ENCODE measurements at places on chromosomes 12 and 14.
A peak's percentile ranks its signal among the peaks of the same experiment; 100 is the strongest.

DNA sequence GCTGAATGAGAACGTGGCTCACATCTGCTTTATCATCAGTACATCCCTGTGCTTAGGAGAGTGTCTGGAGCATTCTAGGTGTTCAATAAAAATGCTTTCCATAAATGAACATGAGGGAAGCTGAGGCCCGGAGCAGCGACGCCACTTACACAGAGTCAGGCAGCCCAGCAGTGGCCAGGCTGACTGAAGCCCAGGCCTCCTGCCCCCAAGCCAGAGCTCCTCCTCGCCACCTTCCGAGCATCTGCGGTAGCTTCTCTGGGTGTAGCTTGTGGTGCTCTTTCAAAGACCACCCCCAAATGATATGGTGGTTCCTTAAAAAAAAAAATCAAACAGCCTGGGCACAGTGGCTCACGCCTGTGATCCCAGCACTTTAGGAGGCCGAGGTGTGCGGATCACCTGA is 88.8 kb downstream of the FBXL14 start:
- H3K36me3 ChIP-seq = no peaks in the 10 kb centered on the region
- no peak overlapping the region for H3K4me3 ChIP-seq
- H3K4me1 ChIP-seq = no peaks in the 10 kb centered on the region

DNA sequence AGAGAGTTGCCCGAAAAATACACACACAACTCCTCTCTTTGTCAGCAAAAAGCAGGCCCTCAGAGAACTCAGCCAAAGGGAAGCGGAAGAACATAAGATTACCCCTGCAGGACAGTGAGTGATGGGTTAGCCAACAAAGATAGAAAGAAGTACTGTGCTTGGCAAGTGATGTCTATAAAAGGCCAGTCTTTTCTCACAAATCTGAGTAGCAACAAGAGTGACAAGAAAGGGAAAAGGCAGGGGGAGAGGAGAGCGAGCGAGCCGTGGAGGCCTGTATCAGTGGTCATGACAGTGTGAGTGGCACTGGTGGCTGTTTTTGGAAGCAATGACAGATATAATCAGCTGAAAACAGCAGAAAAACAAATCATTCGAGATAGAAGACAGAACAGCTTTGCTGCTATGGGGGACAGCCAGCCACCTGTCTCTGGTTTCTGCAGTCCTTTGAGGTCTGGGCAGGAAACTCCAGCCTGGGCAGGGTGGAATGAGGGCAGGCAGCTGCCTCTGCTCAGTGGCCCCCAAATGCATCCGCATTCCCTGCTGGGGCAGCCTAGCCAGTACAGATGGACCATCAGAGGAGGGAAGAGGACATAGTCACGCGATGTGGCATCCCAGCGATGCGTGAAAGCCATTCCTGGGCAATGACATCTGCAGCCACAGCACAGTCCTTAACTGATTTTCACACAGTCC is 74.7 kb downstream of the TRIM9 start:
- DNase-seq = no peak
- H3K4me3 ChIP-seq = no peak overlapping the region
- H3K36me3 ChIP-seq = no peaks in the 10 kb centered on the region
- H3K27ac ChIP-seq = no peak overlapping the region

DNA sequence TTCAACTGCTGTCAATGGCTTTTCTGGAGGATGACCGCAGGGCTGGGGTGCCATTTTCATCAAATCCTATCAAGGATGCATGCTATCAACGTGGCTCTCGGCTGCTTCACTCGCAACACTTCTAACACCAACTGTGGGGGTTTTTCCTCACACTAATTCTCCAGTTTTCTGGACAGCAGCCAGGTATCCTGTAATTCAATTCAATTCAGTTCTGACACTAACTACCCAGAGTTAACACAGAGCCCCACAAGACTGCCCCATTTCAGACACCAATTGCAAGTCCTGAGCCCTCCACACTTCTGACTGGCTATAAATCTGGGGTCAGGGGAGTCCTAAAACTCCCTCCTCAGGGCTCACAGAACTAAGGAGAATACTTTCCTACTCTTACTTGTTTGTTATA is 55.3 kb upstream of the TMCC3 start:
- no peaks in the 10 kb centered on the region for H3K27me3 ChIP-seq
- H3K4me1 ChIP-seq = peaks cover 24% of the 10 kb centered on the region
- no peak overlapping the region for H3K4me3 ChIP-seq
- H3K27ac ChIP-seq = peak overlapping the region; percentile 74

- H3K4me1 ChIP-seq = peaks cover 16% of the 10 kb centered on the region
- DNase-seq = no peak
- H3K27ac ChIP-seq = no peak overlapping the region
Measured at GRCh38 chr12:51449580-51450246, 25.1 kb downstream of the SLC4A8 start.

GRCh38 chr12:46749322-46749721 is 76.5 kb downstream of the SLC38A4 start:
- no peaks in the 10 kb centered on the region for H3K36me3 ChIP-seq
- H3K4me1 ChIP-seq = peaks cover 2% of the 10 kb centered on the region
- H3K27ac ChIP-seq = no peak overlapping the region
- no peak overlapping the region for H3K4me3 ChIP-seq
- no peak for DNase-seq

GRCh38 chr14:104724407-104724980 is 465 bp downstream of the ADSS1 start:
- DNase-seq = no peak
- H3K27me3 ChIP-seq = peaks cover 14% of the 10 kb centered on the region
- peaks cover 5% of the 10 kb centered on the region for H3K4me1 ChIP-seq
- H3K36me3 ChIP-seq = no peaks in the 10 kb centered on the region

GRCh38 chr12:22538311-22538710 is 6.0 kb downstream of the C2CD5 start:
- H3K4me3 ChIP-seq = no peak overlapping the region
- peaks cover 24% of the 10 kb centered on the region for H3K4me1 ChIP-seq
- H3K36me3 ChIP-seq = peaks cover 27% of the 10 kb centered on the region
- H3K27me3 ChIP-seq = no peaks in the 10 kb centered on the region

DNA sequence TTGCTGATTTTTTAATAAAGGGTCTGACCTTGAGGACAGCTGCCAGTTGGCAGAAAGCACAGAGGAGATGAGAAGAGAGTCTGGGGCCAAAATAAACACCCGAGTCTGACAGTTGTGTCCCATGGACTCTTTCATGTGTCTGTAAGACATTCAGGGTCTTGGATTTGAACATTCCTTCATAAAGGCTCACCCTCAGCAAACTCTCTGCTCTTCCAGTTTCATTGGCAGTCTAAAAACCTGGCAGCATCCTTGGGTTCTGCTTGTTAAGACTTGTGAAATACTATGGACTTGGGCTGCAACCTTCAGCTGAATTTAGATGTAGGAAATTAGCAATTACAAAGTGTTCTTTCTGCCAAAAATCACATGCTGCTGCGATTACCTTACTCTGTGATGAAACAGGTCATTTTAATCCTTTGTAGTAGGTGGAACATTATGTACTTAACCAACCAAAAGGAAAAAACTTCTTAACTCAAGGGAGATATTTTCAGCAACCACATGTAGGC is 32.0 kb upstream of the LMNTD1 start:
- no peak overlapping the region for H3K4me3 ChIP-seq
- no peaks in the 10 kb centered on the region for H3K36me3 ChIP-seq
- no peak overlapping the region for H3K27ac ChIP-seq
- DNase-seq = no peak
- no peaks in the 10 kb centered on the region for H3K27me3 ChIP-seq

- H3K27me3 ChIP-seq = no peaks in the 10 kb centered on the region
- H3K27ac ChIP-seq = no peak overlapping the region
- H3K4me1 ChIP-seq = no peaks in the 10 kb centered on the region
- H3K4me3 ChIP-seq = no peak overlapping the region
- peaks cover 1% of the 10 kb centered on the region for H3K36me3 ChIP-seq
Measured at GRCh38 chr12:34402899-34403705, 380.8 kb downstream of the ALG10 start.

- H3K36me3 ChIP-seq = peaks cover 1% of the 10 kb centered on the region
- H3K27ac ChIP-seq = no peak overlapping the region
- no peaks in the 10 kb centered on the region for H3K4me1 ChIP-seq
- H3K4me3 ChIP-seq = no peak overlapping the region
- no peaks in the 10 kb centered on the region for H3K27me3 ChIP-seq
Measured at GRCh38 chr12:7916936-7917335, 19.1 kb downstream of the SLC2A3 start.

GRCh38 chr12:121038861-121039668 is at the start of gene OASL:
Gene OASL (minus strand): TSS chr12:121039246. CDS start chr12:121038971, 275 bp downstream.
- no peaks in the 10 kb centered on the region for H3K36me3 ChIP-seq

DNA sequence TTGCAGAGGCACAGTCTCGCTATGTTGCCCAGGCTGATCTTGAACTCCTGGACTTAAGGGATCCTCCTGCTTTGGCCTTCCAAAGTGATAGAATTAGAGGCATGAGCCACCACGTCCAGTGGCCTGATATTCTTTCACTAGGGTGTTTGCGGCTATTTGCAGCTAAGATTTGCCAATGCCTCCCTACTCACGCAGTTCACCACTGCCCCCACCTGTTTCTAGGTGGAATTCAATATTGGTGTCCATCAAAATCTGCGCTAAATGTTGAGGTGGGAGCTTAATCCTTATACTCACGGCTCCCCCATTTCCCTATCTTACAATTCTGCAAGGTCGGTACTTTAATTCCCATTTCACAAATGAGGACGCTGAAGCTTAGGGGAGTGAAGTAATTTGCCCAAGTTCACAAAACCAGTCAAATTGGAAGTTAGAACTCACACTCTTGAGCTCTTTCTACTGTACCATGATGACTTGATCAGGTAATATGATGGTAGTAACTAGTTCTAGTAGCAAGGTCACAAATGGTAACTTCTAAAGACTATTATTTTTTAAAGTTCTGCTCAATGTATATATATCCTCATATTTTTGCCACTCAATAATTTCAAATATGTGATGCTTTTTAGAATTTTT is 22.1 kb upstream of the LRRC9 start:
- no peak overlapping the region for H3K4me3 ChIP-seq
- DNase-seq = peak; percentile 18
- H3K4me1 ChIP-seq = no peaks in the 10 kb centered on the region

DNA sequence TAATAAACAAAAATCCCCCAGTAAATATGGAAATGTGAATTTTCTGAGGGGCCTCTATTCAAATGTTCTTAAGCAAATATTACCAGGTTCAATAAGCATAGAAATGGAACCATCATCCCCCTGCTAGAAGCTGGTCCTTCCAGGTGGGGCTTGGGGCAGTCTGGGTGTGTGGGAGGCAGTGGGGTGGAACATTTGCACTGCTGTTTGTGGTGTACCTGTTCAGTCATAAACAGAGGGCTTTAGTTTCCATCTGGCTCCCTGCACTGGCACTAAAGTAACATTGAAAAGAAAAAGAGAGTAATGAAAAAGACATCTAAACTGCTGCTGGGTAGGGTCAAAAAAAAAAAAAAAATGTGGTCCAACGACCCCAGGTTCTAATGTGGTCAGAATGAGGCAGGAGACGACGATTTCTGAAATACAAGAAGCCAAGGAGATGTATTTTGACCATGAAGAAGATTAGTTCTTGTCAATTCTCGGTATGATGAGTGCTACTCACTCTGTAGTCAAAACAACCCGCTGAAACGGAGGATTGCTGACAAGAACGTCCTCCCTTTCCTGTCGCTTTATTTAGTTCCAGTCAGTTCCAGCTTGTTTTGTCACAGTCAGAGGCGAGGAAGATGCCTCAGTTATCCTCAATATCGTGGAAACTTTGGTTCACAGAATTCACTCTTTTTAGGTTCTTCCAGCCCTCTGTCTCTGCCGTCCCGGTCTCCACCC is 44.2 kb upstream of the MANSC4 start:
- H3K4me1 ChIP-seq = no peaks in the 10 kb centered on the region
- H3K4me3 ChIP-seq = no peak overlapping the region
- no peak for DNase-seq
- H3K27me3 ChIP-seq = peaks cover 8% of the 10 kb centered on the region
- no peak overlapping the region for H3K27ac ChIP-seq
- H3K36me3 ChIP-seq = peaks cover 1% of the 10 kb centered on the region

DNA sequence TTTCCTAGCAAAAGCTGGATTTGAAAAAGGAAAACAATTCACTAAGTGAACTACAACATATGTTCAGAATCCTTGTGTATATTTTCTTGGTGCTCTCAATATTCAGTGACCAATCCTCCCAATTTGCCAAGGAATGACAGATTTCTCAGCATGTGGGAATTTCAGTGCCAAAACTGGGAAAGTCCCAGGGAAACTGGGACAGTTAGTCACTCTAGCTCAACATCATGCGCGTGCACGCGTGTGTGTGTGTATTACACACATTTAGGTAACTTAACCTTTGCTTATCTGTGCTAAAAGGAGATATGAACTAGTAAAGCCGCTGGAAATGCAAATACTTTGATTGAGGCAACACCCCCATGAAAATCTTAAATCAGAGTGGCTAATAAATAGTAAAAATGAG is 26.1 kb upstream of the SLC6A13 start:
- peaks cover 53% of the 10 kb centered on the region for H3K36me3 ChIP-seq
- H3K27ac ChIP-seq = no peak overlapping the region
- no peaks in the 10 kb centered on the region for H3K27me3 ChIP-seq
- no peak for DNase-seq

DNA sequence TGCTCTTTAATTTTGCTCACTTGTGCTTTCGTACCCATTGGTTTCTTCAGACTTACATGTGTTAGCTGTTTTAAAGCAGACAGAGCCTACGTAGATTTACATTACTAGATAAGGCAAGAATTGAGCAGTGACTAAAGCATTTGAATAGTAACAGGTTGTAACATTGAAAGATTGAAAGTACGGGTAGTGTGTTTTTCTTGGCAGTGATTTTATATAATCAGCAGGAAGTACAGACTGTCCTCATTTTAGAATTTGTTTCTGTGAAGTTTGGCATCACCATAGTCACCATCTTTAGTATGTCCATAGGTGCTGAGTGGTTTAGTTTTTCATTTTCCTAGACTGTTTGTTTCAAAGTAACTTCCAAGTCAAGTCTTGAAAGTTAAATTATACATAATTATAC is 14.0 kb downstream of the RTRAF start:
- H3K27me3 ChIP-seq = no peaks in the 10 kb centered on the region
- H3K27ac ChIP-seq = no peak overlapping the region
- no peak overlapping the region for H3K4me3 ChIP-seq
- H3K36me3 ChIP-seq = peaks cover 24% of the 10 kb centered on the region
- peaks cover 31% of the 10 kb centered on the region for H3K4me1 ChIP-seq
- DNase-seq = no peak

DNA sequence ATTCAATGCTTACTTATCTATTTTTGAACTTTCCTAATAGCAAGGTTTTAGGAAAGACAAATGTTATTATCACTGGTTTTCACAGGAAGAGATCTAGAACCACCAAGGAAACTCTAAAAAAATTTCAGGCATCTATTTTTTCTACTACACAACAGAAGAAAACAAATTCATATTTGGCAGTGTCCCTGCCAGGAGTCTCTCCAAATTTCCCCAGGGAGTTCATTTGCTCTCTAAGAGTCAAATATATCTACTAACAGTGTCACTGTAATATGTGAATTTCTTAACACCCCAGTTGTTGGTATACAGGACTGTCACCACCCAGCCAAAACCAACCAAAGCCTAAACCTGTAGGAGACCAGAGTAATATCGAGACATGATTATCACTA is 83.4 kb downstream of the STXBP6 start:
- no peak for DNase-seq
- peaks cover 11% of the 10 kb centered on the region for H3K4me1 ChIP-seq
- H3K4me3 ChIP-seq = no peak overlapping the region
- peak overlapping the region; percentile 77 for H3K27ac ChIP-seq
